ENCODE measurements at places on chromosomes 5 and 9.

- DNase-seq, result no peak
Measured at GRCh38 chr5:83099001-83099400, 21.7 kb downstream of the XRCC4 start.

DNA sequence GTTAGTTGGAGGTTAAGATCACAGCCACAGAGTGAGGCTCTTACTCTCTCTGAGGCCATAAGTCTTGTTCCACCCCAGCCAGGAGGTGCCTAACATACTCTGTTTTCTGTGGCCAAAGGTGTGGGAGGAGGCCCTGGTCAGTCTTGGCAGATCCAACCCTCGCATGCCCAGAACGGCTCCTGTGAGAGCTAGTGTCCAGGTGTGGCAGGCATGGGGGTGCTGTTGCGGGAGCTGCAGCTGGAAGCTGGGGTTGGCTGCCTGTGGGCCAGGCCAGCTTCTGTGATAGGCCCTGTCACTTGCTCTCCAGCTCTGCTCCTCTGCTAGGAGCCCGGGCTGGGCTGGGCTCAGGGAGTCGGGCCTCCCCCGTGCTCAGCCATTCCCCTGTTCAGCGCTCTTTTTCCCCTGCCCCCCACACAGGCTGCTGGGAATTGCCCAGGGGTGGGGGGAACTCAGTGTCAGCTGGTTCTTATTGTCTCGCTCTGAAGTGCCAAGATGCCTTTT is 31.6 kb downstream of the IER5L start:
- no peak for DNase-seq

- no peak for DNase-seq
Measured at GRCh38 chr5:123007182-123007581, 29.3 kb downstream of the PPIC start.

DNA sequence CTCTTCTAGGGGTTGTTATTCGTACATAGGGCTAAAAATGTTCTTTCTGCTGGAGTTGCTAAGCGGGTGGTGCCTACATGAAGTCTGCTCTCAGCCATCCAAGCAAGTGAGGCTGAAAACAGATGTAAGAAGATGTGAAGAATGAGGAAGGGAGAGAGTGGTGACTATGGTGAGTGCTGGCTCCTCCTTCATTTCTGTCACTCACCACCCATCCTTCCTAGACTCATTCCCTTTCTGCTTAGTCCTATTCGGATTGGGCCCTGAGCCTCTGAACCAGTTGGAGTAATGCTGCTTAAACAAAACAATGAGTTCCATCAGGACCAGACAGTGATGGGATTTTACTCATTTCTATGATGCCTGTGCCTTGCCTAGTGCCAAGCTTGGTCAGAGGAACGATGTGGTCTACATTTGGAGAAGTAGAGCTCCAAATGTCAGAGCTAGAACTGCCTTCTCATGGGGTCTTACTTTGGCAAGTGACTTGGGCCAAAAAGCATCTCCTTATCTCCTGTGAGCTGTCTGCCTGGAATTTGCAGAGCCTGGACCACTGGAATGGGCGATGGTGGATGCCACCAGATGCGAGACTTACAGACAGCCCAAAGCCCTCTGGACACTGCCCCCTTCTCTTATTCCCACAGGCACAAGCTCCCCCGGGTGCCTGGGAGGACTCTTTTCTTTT is 192.9 kb downstream of the FBXL7 start:
- no peak for DNase-seq

DNA sequence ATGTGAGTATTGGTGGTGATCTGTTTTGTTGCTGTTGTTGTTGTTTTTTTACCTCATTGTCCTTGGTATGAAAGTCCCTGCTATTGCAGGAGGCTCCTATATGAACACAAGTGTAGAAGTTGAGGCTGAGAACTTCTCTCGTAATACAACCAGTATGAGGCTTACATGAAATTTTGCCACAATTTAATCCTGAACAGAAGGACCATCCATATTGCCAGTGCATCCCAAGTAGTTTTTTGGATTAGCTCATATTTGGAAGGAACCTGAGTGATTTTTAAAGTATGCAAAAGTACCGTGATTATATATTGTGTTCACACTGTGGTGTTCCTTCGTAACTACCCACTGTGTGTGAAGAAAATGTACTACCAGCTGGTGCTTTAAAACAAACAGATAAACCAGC is 2095.5 kb upstream of the WWC1 start:
- no peak for DNase-seq

DNA sequence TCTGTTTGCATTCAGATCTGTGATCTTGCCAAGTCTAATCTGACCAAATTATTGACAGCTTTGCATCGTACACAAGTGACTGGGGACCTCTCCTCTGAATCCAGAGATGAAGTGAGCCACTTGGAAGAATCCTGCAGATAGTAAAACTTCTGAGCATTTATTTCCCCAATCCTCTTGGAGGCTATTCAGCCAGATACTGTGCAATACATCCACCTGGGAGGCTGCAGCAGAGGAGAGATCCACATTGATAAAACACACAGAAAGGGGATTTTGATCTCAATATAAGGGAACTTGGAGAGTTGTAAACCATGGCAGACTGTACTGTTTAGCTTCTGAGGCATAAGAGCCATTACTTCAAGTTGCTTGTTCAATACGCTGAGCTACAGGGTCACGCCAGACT is 654.6 kb downstream of the MTRR start:
- no peak for DNase-seq
